ENCODE measurements at places on chromosomes 12 and 14.

DNA sequence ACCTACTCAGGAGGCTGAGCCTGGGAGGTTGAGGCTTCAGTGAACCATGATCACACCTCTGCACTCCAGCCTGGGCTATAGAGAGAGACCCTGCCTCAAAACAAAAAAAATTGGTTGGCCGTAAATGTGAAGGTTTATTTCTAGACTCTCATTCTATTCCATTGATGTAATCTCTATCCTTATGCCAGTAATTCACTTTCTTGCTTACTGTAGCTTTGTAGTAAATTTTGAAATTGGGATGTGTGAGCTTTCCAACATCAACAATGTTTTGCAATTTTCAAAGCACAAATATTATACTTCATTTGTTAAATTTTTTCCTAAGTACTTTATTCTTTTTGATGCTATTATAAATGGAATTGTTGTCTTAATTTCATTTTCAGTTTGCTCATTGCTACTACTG is 24.6 kb downstream of the LIN52 start:
- no peak for DNase-seq

- no peak for DNase-seq
Measured at GRCh38 chr12:19528750-19529149, 89.5 kb downstream of the AEBP2 start.

GRCh38 chr12:122381021-122381420 is 41.4 kb downstream of the CLIP1 start:
- DNase-seq = no peak

GRCh38 chr14:102262929-102263462 is 42.0 kb downstream of the MOK start:
- DNase-seq = no peak

DNA sequence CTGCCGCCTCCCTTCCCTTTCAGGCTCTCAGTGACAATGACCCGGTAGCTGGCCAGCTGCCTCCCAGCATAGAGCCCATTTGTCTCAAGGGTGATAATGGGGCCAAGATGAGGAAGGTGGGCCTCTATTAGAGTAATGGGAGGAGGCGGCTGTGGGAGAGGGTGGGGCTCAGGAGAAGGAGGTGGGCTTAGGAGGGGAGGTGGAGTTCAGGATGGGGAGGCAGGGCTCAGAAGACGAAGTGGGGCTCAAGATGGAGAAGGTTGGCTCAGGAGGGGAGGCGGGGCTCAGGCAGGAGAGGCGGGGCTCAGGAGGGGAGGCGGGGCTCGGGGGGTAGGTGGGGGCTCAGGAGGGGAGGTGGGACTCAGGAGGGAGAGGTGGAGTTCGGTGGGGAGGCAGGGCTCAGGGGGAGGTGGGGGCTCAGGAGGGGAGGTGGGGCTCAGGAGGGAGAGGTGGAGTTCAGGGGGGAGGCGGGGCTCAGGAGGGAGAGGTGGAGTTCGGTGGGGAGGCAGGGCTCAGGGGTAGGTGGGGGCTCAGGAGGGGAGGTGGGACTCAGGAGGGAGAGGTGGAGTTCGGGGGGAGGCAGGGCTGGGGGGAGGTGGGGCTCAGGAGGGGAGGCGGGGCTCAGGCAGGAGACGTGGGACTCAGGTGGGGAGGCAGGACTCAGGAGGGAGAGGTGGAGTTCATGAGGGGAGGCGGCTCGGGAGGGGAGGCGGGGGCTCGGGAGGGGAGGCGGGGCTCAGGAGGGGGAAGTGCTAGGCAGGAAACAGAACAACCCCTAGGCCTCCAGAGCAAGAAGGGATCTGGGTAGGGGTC is 36.8 kb downstream of the IQSEC3 start:
- no peak for DNase-seq

Measured in NCI-H446 treated with DMSO at 0.1 percent for 48 hours (cell line).